ENCODE measurements at places on chromosomes 13 and 19.

GRCh38 chr13:66536746-66537145, 693.4 kb downstream of the PCDH9 start:
- DNase-seq: no peak

DNA sequence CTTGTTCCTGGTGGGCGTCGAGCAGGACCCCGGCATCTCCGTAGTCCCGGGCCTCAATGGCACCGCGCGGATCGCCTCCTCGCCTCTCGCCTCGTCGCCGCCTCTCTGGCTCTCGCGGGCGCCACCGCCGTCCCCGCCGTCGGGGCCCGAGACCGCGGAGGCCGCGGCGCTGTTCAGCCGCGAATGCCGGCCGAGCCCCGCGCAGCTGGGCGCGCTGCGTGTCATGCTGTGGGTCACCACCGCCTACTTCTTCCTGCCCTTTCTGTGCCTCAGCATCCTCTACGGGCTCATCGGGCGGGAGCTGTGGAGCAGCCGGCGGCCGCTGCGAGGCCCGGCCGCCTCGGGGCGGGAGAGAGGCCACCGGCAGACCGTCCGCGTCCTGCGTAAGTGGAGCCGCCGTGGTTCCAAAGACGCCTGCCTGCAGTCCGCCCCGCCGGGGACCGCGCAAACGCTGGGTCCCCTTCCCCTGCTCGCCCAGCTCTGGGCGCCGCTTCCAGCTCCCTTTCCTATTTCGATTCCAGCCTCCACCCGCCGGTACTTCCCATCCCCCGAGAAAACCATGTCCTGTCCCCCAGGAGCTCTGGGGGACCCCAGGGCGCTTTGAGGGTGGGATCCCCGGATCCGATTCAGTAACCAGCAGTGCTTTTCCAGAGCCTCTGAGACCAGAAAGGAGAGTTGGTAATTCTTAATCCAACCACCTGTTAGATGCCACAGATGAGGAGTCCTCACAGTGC, 885 bp downstream of the MLNR start:
- DNase-seq: no peak

DNA sequence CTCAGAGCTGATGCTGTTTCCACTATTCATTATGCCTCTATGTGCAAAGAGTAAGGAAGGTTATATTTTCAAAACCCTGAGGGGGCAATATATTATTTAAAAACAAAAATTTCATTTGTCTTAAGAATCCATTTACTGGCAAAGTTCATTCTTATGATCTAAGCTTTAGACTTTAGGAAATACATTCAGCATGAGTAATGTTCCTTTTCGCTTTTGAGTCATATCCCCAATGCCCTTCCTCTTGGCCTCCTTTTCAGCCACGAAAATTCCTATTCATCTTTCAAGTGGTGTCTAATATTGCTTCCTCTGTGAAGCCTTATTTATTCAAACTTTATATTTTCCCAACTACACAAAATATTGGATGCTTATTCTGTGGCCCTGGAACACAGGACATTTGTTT, 1317.0 kb downstream of the PCDH9 start:
- DNase-seq: no peak

- DNase-seq: no peak
Observed at GRCh38 chr13:99932912-99933311, 38.7 kb downstream of the ZIC5 start.

DNA sequence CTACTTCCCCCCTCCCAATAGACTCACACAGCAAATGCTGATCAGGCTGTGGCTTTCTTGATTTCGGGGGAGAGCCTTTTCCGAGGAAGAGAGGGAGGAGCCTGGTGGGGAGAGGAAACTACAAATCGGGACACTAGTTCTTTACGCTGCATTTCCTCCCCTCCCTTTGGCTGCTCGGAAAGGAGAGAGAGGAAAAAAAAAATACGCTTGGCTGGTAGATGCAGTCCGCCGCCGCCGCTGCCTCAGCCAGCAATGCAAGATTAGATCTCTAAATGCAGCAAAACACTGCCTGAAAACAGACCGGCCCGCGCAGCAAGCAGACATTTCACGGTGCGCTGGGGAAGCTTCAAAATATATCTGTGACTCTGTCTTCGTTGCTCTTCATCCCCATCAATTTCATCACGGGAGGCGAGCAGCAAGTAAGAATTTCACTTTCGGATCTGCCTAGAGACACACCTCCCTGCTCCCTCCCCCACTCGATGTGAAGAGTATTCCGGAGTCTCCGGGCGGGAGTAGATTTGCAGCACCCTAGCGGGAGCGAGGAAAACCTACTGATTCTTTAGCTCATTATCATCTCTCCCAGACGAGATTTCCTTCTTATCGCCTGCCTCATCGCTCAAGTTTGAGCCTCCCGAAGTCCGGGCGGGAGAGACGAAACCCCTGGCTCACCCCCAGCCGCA, at the start of gene PCDH17:
Gene PCDH17 (plus strand): TSS at position 149 of the 680 bp plus-strand sequence. CDS start 803 bp downstream, outside the sequence.
- no peak for DNase-seq

- DNase-seq: no peak
Observed at GRCh38 chr19:13691569-13692435, 72.5 kb upstream of the MRI1 start.

GRCh38 chr19:47701717-47702552, 11.3 kb upstream of the EHD2 start:
- no peak for DNase-seq

GRCh38 chr13:108993346-108993745, 363.9 kb downstream of the MYO16 start:
- no peak for DNase-seq

- DNase-seq: peak; percentile 8
Observed at GRCh38 chr19:15091918-15092753, 10.1 kb downstream of the OR1I1 start.

- no peak for DNase-seq
Observed at GRCh38 chr19:58261600-58261967, 17.2 kb upstream of the ZNF8 start.

- no peak for DNase-seq
Observed at GRCh38 chr13:44474122-44474910, 100.7 kb downstream of the SERP2 start.

- no peak for DNase-seq
Observed at GRCh38 chr13:74561155-74561554, 427.0 kb upstream of the KLF12 start.

DNA sequence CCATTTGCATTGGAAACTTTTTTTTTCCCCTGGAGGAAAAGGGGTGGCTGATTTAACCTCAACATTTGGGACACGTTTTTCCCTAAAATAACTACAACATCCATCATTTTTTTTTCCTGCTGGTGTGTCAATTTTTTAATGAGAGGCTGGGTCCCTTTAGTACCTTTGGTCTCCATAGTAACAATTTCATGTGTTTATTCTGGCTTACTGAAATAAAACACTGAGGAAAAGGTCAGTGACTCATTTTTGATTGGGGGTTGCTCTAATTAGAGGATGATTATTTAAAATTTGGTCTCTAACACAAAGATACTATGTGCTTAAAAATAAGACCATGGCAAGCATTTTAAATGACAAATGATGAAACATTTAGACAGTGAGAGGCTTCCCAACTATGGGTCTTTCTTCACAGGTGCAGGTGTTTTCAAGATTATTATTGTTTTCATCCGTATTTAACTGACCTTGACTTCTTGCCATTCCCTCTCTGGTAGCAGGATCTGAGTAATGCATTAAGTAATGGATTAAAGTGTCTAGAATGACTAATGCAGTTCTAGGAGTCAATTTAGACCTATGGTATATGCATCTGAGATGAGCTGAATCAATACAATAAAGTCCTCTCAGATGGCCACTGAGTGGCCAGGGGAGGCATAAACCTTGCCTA, 406.4 kb downstream of the KCNRG start:
- DNase-seq: no peak

DNA sequence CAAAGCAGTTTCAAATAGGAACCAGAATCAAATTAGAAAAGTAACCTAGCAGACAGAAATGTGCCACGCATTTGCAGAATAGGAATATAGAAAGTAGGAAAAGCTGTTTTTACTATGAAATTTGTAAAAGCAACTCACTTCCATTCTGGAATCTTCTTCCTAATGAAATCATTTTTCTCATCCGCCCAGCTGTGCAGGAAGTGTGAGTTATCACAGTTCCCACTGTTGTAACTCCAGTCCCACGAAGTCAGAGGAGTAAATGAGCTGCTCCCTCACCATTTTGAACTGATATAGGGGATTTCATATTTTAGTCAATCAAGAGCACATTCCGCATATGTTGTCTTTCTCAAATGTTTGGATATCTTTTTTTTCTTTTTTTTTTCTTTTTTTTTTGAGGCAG, 230.8 kb downstream of the TBC1D4 start:
- no peak for DNase-seq

DNA sequence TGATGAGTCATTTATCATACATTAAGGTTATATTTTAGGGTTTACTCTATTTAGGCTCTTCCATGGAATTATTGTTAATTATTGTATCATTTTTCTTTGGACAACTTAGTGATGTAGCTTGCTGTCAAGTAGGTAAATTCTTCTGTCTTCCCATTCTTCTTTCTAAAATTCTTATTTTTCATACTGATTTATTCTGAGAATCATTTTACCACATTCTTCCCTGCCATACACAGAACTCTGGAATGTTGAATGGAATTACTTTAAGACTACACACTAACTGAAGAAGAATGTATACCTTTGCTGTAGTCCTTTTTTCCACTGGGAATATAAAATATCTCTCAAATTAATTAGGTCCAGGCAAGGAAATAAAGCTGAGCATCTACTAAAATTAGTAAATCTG, 24.5 kb upstream of the SLC7A1 start:
- no peak for DNase-seq

DNA sequence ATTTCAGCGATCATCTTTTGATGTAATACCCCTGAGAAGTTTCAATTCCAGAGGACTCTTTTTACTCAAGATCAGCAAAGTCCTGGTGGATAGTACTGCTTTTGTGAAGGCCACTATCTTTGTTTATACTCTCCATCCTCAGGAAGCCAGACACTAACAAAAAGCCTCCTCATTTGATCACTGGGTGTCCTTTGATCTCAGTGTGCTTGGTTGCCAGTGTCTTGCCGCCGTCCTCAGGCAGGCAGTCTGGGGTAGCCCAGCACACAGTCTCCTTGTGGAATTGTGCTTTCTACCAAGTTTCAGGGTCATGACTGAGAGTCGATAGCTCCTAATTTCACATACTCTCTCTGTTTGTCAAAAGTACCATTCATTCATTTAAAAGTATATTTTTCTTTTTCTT, 762.2 kb downstream of the EFNB2 start:
- DNase-seq: no peak

- no peak for DNase-seq
Observed at GRCh38 chr19:40247178-40247577, 20.7 kb upstream of the CCNP start.

- DNase-seq: no peak
Observed at GRCh38 chr13:50131920-50132903, 117.0 kb downstream of the KCNRG start.

DNA sequence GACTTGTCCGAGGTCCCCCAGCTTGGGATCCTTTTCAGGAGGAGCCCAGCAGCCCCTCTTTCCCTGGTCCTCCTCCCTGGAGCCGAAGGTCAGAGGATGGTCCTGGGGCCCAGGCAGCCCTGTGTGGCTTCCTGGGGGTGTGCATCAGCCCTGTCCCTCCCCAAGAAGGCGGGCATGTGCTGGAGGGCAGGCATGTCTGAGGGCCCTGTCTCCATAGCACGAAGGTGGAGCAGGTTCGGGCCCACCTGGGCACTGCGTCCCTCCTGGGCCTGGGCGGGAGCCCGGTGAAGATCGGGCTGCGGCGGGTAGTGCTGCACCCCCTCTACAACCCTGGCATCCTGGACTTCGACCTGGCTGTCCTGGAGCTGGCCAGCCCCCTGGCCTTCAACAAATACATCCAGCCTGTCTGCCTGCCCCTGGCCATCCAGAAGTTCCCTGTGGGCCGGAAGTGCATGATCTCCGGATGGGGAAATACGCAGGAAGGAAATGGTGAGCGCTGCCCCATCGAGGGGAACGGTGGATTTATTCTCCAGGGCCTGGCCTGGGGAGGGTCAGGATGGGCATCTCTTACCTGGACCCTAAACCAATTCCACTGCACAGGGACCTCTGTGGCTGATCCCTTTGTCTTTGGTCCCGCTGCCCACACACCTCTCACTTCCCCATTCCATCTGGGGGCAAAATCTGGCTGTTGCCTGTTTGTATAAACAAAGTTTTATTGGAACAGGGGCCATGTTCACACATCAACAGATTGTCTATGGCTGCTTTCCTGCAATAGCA, 10.9 kb downstream of the TIMM13 start:
- DNase-seq: no peak

DNA sequence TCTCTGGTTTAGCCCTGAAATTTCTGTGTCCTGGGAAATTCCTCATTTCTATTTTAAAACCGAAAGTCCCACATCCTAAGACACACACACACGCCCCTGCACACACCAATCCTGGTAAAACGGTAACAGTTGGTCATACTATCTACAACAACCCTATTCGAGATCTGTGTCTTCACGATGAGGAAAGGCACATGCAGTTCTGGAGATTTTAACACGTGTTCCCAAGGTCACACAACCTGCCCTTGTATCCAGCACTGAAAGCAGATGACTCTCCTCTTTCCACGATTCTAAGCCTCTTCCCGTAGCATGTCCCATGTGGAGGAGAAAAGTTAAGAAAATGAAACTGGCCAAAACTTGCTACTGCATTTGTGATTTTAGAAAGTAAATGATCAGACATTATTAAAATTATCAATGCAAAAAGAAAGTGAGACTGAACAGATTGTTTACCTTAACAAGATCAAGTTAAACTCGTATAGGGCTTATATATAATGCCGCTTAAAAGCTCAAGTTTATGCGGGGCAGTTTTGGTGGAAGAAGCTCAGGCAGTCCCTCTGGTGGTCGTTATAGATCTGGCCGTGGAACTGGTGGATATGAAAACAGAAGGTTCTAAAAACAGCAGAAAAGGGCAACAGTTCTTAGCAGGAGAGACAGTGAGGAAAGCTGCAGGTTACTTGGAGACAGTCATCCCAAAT, 32.7 kb downstream of the VSTM1 start:
- no peak for DNase-seq

DNA sequence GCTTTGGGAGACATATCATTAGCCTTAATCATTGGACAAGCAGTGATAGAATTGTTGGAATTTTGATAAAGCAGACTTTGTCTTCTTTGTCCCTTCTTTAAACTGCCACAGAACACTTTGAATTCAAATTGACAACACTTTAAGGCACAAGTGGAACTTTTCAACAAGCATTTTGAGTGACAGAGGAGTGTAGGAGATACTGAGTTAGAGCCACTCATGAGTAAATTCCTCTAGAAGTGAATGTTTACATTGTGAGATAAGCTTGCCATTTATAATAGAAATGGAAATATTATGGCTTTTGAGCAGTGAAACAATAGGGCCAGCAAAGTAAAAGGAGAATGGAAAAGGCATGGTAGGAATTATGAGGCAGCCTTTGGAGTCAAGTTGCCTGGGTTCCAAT, 515.8 kb downstream of the SLITRK6 start:
- DNase-seq: no peak

GRCh38 chr19:31350693-31351055, 1.4 kb upstream of the TSHZ3 start:
- DNase-seq: no peak

DNA sequence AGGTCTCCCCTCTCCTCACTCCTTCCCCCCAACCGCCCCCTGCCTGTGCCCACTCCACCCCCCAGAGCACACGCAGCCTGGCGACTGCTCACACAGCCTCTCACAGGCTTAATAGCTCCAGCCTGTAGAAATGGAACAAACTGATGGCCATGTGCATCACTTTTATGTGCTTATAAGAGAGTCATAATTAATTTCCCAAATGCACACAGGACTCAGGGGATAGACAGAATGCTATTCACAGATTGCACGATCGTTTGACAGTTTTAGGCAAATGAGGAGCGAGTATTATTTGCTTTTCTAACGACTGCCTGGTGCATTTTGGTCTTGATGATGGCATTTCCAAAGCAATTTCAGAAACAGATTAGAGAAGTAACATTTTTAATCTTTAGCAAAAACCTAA, 97.7 kb upstream of the VSTM2B start:
- no peak for DNase-seq

Measured in stimulated activated CD8-positive, alpha-beta memory T cell treated with anti-CD3 and anti-CD28 coated beads, Interleukin-7, amount 100 ng/mL, for 1 hour (primary cell).